ENCODE measurements at places on chromosomes 5 and 9. TPM values are rescaled to one million over a fixed set of nuclear protein-coding genes. Genes with fewer than 3 reads are reported as not detected.

PALM2AKAP2 gene
- 0.49 TPM for total RNA-seq

FOXD4L4 gene
- total RNA-seq = 0.03 TPM

GALNT12 gene
- 5.1 TPM for total RNA-seq

NTMT1 gene
- total RNA-seq = 105 TPM

GNE gene
- total RNA-seq = 14.5 TPM

PTCD2 gene
- 8.2 TPM for total RNA-seq

LRRC19 gene
- not detected for total RNA-seq

F2R gene
- 28.7 TPM for total RNA-seq

MELK gene
- total RNA-seq = 75.9 TPM

PLPPR1 gene
- not detected for total RNA-seq

CCDC180 gene
- 0.57 TPM for total RNA-seq

RANBP3L gene
- total RNA-seq = not detected

SLC34A1 gene
- total RNA-seq = not detected

PCDHB3 gene
- total RNA-seq = not detected

IFNK gene
- not detected for total RNA-seq

VDAC1 gene
- total RNA-seq = 413 TPM

ESM1 gene
- total RNA-seq = not detected
